Lung (tissue), 17 donors: ENCODE measurements at places on chromosomes 2 and 18. TPM values are rescaled to one million over a fixed set of nuclear protein-coding genes. Genes with fewer than 3 reads are reported as not detected.

The IFIH1 gene
- 18.7 TPM for polyA plus RNA-seq

The ACTG2 gene
- 33.7 TPM for polyA plus RNA-seq

The UGT1A9 gene
- polyA plus RNA-seq: not detected

The SP9 gene
- polyA plus RNA-seq: not detected

The ATIC gene
- 81.8 TPM for polyA plus RNA-seq

The PJVK gene
- polyA plus RNA-seq: 0.82 TPM

The LRPPRC gene
- 34.0 TPM for polyA plus RNA-seq

The KIF1A gene
- polyA plus RNA-seq: 0.22 TPM

The IGFBP5 gene
- polyA plus RNA-seq: 34.4 TPM

The RFTN2 gene
- polyA plus RNA-seq: 0.83 TPM

The LIMS1 gene
- polyA plus RNA-seq: 26.7 TPM

The SCYGR8 gene
- polyA plus RNA-seq: not detected

The DYNAP gene
- not detected for polyA plus RNA-seq

The SERPINB4 gene
- 1.0 TPM for polyA plus RNA-seq

The TGOLN2 gene
- 83.4 TPM for polyA plus RNA-seq

The VIL1 gene
- 0.06 TPM for polyA plus RNA-seq

The LBX2 gene
- 0.83 TPM for polyA plus RNA-seq
